Activated CD4-positive, alpha-beta T cell treated with anti-CD3 and anti-CD28 coated beads, Interleukin-2, amount 50 U/mL, for 24 hours (primary cell): ENCODE measurements at places on chromosomes 1 and 21.

GRCh38 chr1:25844536-25845337, 14.5 kb downstream of the AUNIP start:
- DNase-seq: no peak

DNA sequence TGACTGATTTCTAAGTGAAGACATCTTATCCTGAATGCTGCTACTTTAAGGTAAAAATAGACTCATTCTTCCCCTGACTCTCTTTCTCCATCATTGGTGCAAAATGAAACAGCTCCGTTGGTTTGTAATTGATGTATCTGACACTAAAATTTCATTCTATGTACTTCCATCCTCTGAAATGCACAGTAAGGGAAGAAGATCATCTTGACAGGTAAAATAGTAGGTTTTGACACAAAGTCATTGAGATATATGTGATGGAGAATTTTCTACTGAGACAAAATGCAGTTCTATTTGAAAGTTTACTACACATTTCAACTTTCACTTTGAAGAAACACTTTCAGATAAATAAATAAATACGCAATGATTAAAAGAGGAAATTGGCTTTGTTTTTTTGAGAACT, 348.9 kb downstream of the SMYD3 start:
- DNase-seq: no peak

DNA sequence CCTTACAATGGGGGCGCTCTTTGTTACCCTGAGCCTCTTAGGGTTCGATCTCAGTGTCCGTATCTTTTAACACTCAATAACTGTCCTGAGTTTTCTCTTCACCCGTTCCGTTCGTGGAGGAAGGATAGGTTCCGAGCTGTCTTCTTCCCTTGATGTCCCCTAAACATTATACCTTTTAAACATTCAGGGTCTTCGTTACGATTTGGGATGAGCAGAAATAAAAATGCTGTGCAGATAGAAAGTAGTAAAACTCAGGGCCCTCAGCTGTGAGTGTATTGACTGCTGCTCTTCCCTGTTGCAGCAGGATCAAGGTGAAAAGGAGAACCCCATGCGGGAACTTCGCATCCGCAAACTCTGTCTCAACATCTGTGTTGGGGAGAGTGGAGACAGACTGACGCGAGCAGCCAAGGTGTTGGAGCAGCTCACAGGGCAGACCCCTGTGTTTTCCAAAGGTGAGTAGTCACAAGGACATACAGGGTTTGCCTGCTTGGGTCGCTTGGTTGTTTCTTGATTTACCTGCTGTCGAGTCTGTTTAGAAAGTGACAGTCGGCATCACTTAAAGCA, 784 bp downstream of the RPL11 start:
- no peak for DNase-seq

GRCh38 chr1:99992760-99993467, 23.1 kb downstream of the SLC35A3 start:
- no peak for DNase-seq

DNA sequence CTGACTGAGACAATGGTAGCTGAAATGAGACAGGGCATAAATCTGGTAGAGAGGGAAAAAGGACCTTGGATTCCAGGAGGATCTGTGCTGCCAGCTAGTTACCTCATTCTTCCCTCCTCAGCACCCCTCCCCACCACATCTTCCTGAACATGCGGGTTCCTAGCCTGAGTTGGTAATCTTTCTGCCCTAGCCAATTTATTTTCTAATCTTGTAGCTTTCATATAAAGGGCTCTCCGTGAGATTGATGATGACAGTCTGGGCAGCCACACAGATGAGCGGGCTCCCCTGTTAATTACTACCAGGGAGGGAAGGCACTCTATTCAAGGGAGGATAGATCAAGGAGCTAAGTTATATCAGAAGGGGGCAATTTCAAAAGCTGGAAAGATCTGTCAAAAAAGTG, 20.2 kb downstream of the ARHGEF11 start:
- DNase-seq: no peak

GRCh38 chr1:32715901-32716311, 13.3 kb upstream of the SYNC start:
- no peak for DNase-seq
